Stimulated activated CD4-positive, alpha-beta T cell treated with anti-CD3 and anti-CD28 coated beads, Interleukin-1b, Interleukin-23, amount 100 ng/mL, for 1 hour (primary cell): ENCODE measurements at places on chromosomes 11 and 22.

GRCh38 chr22:32080904-32081303 is 37.8 kb downstream of the SLC5A1 start:
- no peak for DNase-seq

GRCh38 chr22:36765131-36765942 is 10.6 kb downstream of the IFT27 start:
- DNase-seq: no peak

- no peak for DNase-seq
Measured at GRCh38 chr11:24965748-24966147, 468.9 kb downstream of the LUZP2 start.

DNA sequence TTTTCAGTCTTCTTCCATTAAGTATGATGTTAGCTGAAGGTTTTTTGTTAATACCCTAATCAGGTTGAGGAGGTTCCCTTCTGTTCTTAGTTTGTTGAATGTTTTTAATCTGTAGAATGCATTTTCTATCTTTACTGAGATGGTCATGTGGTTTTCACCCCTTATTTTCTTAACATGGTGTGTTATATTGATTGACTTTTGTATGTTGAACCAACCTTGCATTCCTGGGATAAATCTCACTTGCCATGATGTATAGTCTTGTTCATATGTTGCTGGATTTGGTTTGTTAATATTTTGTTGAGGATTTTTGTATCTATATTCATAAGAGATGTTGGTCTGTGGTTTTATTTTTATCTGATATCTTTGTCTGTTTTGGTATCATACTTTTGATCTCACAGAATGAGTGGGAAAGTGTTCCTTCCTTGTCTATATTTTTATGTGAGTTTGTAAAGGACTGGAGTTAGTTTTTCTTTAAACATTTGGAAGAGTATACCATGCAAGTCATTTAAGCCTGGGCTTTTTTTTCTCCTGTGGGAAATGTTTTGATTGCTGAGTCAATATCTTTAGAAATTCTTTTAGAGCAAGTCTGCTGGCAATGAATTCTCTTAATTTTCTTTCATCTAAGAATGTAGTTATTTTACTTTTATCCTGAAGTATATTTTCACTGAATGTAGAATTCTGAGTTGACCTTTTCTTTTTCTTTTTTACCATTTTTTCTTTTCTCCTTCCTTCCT is 5.5 kb upstream of the P4HA3 start:
- DNase-seq: no peak

GRCh38 chr11:79170321-79170720 is 270.5 kb downstream of the TENM4 start:
- DNase-seq: no peak

- no peak for DNase-seq
Measured at GRCh38 chr11:70305501-70305900, 35.0 kb downstream of the PPFIA1 start.
